ENCODE measurements at places on chromosomes 3 and 15.
A peak's percentile ranks its signal among the peaks of the same experiment; 100 is the strongest.

DNA sequence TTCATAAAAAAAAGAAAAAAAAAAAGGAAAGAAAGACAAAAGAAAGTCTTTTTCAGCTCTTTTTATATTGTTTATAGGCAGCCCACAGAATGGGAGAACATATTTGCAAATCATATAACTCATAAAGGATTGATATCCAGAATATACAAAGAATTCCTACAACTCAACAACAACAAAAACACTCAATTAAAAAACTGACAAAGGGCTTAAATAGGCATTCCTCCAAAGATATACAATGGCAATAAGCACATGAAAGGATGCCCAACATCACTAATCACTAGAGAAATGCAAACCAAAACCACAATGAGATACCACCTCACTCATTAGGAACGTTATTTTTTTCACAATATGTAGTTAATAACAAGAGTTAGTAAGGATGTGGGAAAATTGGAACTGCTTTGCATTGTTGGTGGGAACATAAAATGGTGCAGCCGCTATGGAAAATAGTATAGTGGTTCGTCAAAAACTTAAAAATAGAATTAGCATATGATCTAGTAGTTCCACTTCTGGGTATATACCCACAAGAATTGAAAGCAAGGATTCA is 54.2 kb upstream of the CMTM8 start:
- DNase-seq, result peak; percentile 27

DNA sequence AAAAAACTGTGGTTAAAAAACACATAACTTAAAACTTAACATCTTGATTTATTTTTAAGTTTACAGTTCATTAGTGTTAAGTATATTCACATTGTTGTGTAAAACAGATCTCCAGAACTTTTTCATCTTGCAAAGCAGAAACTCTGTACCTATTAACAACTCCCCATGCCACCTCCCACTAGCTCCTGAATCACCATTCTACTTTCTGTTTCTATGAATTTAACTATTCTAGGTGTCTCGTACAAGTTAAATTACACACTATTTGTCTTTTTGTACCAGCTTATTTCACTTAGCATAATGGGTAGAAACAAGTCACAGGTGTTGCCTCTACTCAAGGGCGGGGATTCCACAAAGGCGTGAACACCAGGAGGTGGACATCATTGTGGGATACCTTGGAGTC is 43.2 kb downstream of the CRTC3 start:
- DNase-seq, result no peak

GRCh38 chr15:38829086-38829485 is 264.5 kb upstream of the RASGRP1 start:
- peak; percentile 49 for DNase-seq

- peak; percentile 51 for DNase-seq
Measured at GRCh38 chr3:11570789-11571495, 72.8 kb downstream of the VGLL4 start.

GRCh38 chr3:50336452-50337174 is 4.0 kb downstream of the RASSF1 start:
- peak; percentile 39 for DNase-seq

- DNase-seq, result no peak
Measured at GRCh38 chr3:136576279-136577009, 175.7 kb downstream of the STAG1 start.

DNA sequence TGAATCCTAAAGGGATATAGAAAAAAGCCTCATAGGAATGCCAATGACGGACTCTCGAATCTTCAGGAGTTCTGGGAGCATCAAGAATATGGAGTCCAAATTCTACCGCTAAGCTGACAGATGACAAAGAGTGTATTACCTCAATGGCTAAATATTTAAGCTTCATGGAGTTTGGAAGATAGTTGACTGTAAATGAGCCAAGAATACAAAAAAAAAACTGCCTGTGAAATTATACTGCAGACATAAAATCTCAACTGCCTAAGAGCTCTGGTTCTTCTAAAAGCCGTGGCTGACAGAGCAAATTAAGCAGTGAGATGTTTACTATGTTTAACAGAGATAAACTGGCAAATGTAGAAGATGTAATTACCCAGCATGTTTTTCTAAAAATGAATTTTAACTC is 140.0 kb downstream of the GADL1 start:
- DNase-seq, result no peak

DNA sequence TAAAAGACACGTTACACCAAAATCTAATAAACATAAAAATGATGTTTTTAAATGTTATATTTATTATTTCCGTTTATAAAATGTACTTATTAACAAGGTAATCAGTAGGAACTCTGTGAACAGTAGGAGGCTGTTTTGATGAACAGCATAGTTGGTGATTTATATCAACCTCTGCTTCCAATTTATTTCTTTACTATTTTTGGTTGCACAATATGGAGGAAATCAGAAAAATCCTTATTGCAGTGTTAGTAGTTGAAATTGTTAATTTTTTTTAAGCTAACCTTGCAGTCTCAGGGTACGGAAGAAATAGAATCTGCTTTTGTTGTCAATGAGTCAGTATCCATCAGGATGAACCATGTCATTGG is 5.0 kb upstream of the SNX22 start:
- DNase-seq, result no peak

DNA sequence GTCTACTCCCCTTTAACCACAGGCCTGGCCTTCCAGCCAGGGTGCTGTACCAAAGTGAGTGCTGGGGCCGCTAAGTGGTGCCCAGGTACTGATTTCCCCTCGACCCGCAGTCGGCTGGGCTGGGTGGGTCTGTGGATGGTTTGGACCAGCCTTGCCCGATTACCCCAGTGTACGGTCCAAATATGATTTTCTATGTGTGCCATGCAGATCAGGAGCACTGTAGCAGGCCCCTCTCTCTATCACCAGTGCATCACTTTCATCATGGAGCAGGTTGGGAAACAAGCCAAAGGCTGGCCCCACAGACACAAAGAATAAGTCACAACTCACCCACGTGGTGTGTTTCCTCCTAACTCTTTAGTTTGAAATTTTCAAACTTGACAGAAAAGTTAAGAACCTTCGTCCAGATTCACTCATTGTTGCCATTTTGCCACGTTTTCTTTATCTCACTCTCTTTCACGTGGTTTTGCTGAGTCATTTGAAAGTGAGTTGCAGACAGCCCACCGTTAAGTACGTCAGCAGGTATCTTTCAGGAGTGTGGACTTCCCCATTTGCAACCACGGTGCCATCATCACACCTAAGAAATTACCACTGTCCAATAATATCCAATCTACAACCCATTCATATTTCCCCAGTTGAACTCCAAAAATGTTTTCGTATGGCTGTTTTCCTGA is 37.0 kb downstream of the ZNF710 start:
- DNase-seq, result peak; percentile 49

DNA sequence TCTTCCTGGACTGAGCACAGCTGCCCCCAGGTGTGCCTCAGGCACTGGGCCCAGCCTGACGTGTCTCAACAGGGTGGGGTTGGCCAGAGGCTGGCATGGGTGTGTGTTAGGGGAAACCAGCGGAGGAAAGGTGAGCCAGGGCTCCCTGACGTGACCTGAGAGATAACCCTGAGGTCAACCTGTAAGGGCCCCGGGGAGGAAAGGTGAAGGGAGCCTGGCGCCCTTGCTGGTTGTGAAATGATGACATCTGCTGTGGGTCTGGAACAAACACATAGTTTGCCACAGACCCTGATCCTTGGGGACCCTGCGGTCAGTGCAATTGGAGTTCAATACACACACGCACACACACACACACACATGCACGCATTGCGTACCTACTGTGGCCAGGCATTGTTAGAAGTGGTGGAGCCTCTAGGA is 100.2 kb upstream of the TLE3 start:
- no peak for DNase-seq

DNA sequence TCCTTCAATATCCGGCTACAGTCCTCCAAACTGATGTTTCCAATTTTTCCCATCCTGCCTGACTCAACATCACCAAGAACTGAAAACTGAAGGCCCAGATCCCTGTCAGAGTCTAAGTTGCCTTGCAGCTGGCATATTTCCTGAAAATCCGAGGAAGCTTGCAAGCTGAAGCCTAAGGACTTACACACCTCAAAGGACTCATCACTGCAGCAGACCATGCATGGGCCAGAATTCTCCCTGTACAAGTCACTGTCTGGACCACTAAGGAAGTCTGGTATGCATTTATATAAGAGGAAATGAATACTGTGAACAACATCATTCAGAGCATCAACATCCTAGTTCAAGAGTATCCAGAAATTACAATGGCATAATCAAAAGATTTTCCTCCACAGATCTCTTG is 548.8 kb upstream of the MDFIC2 start:
- peak; percentile 49 for DNase-seq

- DNase-seq, result no peak
Measured at GRCh38 chr3:189534531-189534930, 96.7 kb upstream of the TP63 start.

- peak; percentile 83 for DNase-seq
Measured at GRCh38 chr3:101950510-101950909, 101.2 kb downstream of the NFKBIZ start.

DNA sequence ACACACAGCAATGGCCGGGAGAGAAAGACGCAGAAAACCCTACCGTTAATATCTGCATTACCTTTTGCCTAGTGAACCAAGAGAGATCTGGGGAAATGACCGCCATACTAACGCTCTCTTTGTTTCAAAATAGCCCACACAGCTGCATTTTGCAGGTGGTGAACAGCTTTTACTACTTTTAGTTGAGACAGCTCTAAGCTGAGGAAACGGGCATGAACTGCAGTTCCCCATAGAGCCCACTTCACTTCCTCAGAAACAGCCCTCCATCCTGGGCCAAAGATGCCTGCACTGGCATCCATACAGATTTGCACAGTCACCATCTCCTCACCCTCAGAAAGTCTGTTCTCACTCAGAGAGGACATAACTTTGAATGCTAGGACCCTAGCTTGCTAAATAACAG is 45.0 kb downstream of the ZNF860 start:
- DNase-seq, result no peak

DNA sequence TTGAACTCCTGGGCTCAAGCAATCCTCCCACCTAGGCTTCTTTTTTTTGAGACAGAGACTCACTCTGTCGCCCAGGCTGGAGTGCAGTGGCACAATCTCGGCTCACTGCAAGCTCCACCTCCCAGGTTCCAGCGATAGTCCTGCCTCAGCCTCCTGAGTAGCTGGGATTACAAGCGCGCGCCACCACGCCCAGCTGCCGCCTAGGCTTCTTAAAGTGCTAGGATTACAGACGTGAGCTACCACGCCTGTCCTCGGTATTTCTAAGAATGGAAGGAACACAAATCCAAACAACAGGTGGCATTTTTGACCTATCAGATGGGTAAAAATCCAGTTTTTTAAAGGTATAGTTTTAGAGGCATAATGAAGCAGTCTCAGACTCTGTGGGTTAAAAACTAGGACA is 113.8 kb downstream of the ANP32A start:
- no peak for DNase-seq

DNA sequence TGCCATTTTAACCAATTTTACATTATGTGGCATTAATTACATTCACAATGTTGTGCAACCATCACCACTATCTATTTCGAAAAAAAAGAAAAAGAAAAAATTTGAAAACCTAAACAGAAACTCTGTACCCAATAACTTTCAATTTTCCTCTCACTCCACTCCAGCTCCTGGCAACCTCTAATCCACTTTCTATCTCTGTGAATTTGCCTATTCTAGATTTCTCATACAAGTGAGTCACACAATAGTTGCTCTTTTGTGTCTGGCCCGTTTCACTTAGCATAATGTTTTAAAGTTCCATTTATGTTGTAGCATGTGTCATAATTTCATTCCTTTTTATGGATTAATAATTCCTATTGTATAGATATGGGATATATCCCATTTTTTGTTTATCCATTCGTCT is 53.3 kb upstream of the TBC1D5 start:
- DNase-seq, result peak; percentile 8

DNA sequence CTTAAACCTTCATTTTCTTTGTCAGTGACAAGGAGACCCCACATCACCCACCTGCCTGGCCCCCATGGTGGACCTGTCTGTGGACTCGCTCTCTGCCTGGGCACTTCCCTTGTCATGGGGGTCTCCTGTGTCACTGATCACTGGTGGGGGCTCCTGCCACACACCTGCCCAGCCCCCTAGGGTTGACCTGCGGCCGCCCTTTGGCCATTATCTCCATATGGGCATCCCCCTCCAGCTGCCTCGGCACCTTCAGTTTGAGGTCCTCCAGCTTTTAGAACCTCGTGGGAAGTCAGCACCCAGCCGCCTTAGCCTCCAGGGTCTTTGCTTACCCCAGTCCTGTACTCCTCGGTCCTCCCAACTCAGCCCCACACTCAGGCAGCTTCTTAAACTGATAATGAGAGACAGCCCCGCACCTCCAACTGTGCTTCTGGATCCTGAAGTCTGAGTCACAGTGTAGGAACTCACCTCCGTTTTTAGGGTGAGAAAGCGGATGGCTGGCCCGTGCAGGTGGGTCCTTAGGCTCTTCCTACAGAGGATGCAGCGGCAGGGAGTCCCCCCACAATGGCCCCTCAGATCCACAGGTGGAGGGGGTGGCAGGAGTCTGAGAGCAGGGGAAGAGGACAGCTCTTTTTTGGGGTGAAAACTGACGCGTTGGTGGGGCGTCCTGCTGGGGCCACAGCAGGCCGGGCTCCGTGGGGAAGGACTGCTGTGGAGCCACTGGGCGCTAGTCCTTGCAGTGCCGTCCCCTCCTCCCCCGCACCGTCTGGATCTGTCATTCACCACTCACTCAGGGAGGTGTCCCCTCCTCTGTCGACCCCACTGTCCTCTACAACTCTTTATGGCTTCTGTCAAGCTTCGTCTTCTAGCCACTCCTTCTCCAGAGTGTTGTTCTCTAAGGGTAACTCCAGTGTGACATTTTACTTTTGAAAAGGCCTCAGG is 8.7 kb upstream of the PRR23E start:
- DNase-seq, result no peak

- DNase-seq, result peak; percentile 53
Measured at GRCh38 chr3:72818092-72818773, 30.0 kb downstream of the SHQ1 start.

- DNase-seq, result no peak
Measured at GRCh38 chr15:78120523-78120922, 10.7 kb downstream of the CIB2 start.

- no peak for DNase-seq
Measured at GRCh38 chr15:65881766-65882434, 12.6 kb downstream of the RAB11A start.

DNA sequence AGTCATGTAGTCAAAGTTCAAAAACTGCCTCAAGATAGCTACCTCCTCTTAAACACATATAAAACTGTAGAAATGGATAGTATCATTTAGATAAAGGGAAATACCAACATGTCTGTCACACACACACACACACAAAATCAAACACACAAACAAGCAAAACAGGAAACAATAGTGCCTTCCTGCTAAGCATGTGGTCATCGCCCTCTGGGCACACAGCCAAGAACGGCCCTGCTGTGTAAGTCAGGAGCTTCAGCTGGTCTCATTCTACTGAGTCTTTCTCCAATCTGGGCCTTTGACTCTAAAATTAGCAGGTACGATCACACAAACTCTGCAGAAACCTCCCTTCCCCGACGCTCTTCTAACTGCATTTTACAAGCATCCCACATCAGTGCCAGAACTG is 272.2 kb upstream of the CHRNA7 start:
- DNase-seq, result peak; percentile 28

DNA sequence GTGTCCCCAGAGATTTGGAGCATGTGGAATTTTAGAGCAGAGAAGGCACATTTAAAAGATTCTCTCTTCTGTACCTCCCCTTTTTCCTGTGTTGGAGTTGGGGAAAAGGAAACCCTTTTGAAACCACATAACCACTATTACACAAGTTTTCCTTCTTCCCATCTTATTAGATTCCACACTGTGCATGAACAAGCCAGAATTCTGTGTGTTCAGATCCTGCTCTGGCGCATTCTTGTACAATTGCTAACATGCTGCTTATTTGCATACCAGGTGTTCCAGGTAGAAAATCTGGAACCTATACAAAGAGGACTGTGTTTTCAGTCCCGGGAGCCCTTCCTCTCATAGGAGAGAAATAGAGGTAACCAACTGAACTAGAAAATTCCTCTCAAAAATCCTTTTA is 2.6 kb upstream of the CIB2 start:
- no peak for DNase-seq

Measured in cardiac fibroblast (primary cell).